Pancreas (tissue), 10 donors: ENCODE measurements at places on chromosomes 13 and 19. TPM values are rescaled to one million over a fixed set of nuclear protein-coding genes. Genes with fewer than 3 reads are reported as not detected.

DNA sequence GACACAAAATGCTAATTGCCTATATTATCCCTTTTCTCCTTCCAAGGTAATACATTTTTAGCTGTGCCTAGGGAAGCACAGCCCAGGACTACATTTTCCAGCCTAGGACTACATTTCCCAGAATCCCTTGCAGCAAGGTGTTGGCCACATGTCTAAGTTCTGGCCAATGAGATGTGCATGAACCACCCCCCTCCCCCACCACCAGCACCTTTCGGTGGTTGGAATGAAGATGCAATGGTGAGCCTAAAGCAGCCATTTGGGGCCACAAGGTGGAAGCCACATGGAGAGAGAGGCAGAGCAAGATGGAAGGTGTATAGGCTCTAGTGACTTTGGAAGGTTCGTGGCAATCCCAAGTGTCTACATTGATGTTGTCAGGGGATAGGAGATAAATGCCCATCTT lies 16.2 kb downstream of the UNC13A start:
- DNase-seq, result no peak

- peak; percentile 60 for DNase-seq
These were observed 26.3 kb downstream of the ZNF844 start for GRCh38 chr19:12090807-12091206.

GRCh38 chr19:4582980-4583842 lies 23.7 kb upstream of the SEMA6B start:
- DNase-seq, result no peak

GRCh38 chr13:33494596-33495204 lies 209.1 kb upstream of the STARD13 start:
- no peak for DNase-seq

DNA sequence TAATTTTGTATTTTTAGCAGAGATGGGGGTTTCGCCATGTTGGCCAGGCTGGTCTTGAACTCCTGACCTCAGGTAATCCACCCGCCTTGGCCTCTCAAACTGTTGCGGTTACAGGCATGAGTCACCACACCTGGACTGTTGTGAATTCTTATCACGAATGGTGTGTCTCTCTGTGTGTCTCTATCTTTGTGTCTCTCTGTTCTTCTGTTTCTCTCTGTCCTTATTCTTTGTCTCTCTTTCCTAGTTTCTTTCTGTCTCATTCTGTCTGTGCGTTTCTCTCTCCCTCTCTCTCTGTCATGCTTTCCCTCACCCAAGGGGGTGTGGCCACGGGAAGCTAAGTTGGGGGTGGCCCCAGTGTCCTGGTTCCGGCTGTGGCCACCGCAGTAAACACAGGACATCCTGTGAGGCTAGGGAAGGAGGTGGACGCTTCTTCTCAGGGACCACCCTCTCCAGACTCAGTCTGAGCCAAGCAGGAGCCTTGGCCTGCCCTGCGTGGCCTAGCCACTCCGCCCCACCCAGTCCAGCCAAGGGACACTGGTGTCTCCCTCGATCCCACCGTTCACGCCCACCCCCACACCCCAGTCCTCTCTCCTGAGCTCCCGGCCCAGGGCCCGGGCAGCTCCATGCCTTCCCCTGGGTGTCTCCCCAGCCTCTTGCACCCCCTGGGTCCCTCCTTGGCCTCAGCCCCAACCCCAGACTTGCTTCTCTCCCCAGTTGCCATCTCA lies 3.9 kb upstream of the PRX start:
- DNase-seq, result no peak

- no peak for DNase-seq
These were observed 1.5 kb downstream of the FAM124A start for GRCh38 chr13:51223560-51224270.

DNA sequence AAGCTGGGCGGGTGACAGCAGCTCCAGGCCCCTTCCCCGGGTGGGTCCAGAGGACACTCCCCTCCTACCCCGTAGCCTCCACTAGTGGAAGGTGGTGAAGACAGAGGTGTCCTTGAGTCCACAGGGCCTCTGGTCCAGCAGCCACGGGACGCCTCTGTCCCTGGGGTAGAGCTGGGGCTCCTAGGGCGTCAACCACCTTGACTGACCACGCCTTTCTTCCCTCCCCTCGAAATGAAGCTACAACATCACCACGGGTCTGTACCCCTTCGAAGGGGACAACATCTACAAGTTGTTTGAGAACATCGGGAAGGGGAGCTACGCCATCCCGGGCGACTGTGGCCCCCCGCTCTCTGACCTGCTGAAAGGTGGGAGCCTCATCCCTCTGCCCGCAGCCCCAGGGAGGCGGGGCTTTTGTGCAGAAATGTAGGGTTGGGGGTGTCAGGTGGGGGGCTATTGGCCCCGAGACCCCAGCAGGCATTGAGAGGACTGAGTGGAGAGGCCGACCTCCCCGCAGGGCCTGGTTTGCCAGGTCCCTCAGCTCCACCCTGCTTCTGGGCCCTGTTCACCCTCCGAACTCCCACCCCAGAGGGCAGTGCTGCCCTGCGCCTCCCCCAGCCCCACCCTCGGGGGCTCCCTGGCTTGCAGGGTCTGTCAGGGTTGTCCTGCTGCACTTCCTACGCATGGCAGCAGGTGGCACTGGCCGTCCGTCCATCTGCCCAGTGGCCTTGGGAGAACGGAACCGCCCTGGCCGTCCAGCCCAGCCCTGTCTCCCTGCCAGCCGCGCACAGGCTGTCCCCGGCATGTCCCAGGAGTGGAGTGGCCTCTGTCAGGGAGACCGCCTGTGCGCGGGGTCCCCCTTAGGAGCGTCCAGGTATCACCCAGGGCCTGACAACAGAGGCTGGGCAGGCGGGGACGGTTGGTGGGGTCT lies 15.7 kb downstream of the STK11 start:
- DNase-seq, result peak; percentile 86

- no peak for DNase-seq
These were observed 264.0 kb downstream of the ENOX1 start for GRCh38 chr13:43522788-43523187.

- DNase-seq, result no peak
These were observed 967 bp upstream of the TPT1 start for GRCh38 chr13:45341799-45342500.

DNA sequence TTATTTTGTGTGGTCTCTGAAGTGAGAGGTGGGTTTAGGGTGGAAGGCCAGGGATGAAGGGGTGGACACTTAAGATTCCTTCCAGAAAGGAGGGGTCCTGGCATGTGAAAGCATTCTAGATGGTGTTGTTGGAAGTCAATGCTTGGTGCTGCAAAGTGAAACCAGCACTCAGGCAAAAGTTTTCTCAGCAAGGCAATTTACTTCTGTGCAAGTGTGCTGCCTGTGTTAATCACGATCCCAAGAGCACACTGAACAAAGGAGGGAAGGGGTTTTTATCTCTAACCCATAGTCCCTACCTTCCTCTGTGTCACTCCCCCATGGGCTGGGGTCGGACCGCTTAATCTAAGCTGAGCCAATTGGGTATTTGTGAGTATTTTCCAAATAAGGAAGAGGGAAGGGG lies 1.3 kb downstream of the ZNF134 start:
- DNase-seq, result no peak

- no peak for DNase-seq
These were observed 86.3 kb downstream of the LRCH1 start for GRCh38 chr13:46639033-46639981.

- DNase-seq, result no peak
These were observed 43.8 kb downstream of the C13orf42 start for GRCh38 chr13:51067210-51067701.

GRCh38 chr13:31980830-31981229 lies 50.7 kb upstream of the FRY start:
- DNase-seq, result no peak

- no peak for DNase-seq
These were observed 13.3 kb downstream of the TNFRSF19 start for GRCh38 chr13:23583491-23583890.

The RASGRP4 gene
- total RNA-seq, result 1.3 TPM

The ZNF223 gene
- total RNA-seq, result 1.6 TPM

The TNPO2 gene
- 29.1 TPM for total RNA-seq

The CGB2 gene
- total RNA-seq, result not detected

The MEDAG gene
- total RNA-seq, result 1.9 TPM
